GM12891 (cell line): ENCODE measurements at places on chromosomes 11 and 22.
A peak's percentile ranks its signal among the peaks of the same experiment; 100 is the strongest.

DNA sequence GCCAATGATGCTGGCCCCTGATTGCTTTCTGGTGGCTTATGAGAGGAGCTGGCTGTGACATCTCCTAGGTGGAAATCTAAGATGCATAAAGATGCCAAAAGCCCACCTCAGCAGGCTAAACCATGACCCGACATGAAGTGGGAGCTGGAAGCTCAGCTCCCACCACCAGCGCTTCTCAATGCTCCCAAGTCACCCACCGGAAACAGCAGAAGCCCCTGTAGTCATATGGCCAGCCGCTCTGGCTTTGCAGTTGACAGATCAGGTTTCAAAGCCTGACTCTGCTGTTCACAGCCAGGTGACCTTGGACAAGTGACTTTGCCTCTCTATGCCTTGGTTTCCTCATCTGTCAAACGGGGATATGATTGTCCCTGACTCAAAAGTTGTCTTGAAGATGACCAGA, 29.1 kb upstream of the ANO1 start:
- DNase-seq, result no peak

GRCh38 chr11:86138958-86139357, 70.1 kb upstream of the PICALM start:
- peak; percentile 26 for DNase-seq

DNA sequence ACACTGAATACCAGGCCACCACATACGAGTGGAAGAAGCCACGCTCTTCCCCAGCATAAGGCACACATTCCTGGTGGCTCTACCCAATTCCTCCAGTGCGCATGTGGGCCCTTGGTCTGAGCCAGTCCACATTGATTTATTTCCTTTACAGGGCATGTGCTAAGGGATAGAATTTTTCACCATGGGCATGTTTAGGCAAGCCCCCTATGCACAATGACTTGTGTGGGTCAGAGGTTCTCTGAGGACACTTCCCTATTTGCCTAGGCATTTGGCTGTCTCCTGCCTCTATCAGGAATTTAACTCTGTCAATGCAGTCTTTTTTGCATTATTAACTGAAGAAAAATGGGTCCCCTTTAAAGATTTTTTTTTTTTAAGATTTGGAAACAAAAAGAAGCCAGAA, 718.1 kb downstream of the NTM start:
- no peak for DNase-seq

GRCh38 chr11:59754859-59755700, at the start of gene STX3:
STX3 (plus strand) TSS chr11:59755376; CDS start chr11:59755606, 230 bp downstream.
- peak; percentile 68 for DNase-seq

DNA sequence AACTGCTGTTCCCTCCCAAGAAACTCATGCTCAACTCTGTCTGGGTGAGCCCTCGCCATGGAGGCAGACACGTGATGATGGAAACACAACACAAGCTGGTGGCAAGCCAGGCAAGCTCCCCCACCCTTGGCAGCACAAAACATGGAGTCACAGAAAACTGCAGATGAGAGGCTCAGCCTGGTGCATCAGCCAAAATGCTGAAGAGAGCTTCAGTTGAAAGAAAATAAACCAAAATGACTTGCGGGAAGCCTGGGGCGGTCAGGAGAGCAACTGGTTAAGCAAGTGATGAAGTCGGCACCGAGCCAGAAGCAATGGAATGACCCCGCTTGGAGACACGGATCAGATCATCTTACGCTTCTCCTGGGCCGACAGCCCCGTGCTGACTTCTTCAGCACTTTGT, 68.3 kb downstream of the C11orf58 start:
- no peak for DNase-seq

DNA sequence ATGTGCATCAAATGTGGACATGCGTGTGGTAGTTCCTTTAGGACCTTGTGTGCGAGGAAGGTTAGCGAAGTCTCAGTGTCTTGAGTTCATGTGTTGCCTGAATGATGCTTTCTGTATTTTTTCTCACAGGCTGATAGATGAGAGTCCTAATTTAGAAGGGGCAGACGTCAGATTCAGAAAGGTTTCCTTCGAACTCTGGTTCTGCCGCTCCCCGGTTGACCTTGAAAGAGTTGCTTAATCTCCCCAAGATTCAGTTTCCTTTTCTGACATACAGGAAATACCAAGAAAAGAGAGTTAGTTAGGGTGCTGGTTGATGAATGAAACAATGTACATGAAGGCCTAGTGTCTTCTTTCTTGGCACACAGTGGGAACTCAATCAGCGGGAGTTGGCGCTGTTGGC, 35.9 kb upstream of the TTC12 start:
- no peak for DNase-seq

DNA sequence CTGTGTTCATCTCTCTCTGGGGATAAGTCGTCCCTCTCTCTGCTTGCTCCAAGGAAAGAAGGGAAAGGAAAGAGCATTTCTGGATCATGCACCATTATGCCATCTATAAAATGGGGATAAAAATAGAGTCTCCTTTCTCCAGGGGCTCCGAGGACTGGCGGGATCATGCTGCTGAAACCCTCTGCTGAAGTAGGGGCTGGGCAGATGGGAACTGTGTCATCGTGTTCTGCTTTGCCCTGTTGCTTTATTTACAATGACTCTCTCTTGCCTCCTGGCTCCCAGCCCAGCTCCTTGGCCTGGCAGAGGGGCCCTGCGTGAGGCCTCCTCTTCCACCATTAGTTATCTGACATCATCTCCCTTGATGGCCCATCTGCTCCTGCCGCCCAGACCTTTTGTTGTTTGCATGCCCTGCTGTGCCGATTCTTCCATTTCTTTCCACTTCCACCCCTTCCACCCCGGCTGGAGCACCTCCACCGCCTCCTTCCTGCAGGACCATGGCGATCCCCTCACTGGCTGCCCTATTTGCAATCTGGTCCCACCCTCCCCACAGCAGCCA, 200.9 kb downstream of the MYO18B start:
- no peak for DNase-seq

GRCh38 chr11:74276581-74276980, 34.9 kb downstream of the P4HA3 start:
- no peak for DNase-seq

GRCh38 chr11:94597896-94598295, 30.7 kb downstream of the PIWIL4 start:
- DNase-seq, result no peak

GRCh38 chr11:5364214-5364613, 12.9 kb downstream of the OR51B6 start:
- DNase-seq, result no peak

GRCh38 chr11:76327202-76327601, 53.7 kb downstream of the THAP12 start:
- no peak for DNase-seq

GRCh38 chr22:31477329-31477728, 12.3 kb downstream of the EIF4ENIF1 start:
- peak; percentile 30 for DNase-seq

GRCh38 chr11:6635082-6635932, 16.1 kb upstream of the TPP1 start:
- DNase-seq, result no peak

GRCh38 chr11:105372206-105372605, 232.6 kb upstream of the CARD18 start:
- DNase-seq, result no peak

DNA sequence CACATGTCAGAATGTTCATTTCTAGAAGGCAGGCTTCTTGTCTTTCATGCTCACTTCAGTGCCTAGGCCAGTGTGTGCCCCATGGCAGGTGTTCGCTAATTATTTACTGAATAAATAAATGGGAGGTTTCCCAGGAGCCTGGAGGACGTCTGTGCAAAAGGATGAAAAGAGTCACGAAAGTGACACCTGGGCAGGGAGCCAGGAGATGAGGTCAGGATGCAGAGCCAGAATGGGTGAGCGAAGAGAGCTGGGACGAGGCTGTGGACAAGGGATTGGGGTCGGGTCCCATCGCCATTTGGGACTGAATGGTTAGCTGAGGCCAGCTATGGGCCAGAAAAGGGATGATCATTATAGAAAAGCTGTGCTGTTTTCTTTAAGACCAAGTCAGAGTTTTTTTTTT, 560.4 kb downstream of the TBC1D22A start:
- no peak for DNase-seq

GRCh38 chr22:43570531-43571165, 158.8 kb downstream of the MPPED1 start:
- no peak for DNase-seq

DNA sequence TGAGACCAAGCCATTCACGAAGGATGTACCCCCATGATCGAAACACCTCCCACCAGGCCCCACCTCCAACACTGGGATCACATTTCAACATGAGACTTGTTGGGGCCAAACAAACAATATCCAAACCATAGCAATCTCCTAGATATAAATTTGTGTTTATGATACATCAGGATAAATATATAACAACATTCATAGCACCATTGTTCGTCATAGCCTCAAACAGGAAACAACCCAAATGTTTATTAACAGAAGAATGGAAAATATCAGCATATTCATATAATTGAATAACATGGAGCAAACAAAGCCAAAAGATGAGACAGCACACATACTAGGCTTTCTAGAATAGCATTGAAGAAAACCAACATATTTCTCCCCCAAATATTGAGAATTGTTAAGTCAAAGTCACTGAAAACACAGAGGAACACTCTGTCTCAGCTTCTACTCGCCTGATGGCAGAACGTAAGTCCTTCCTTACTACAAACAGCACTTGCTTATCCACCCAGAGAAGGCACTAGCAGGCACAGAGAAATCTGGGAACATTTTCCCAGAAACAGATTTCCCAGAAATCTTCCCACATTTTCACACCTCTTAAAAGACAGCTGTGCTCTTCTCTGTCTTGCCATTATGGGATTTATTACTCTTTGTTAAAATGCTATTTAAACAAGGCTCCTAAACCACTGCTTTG, 8.1 kb upstream of the GDPD4 start:
- DNase-seq, result no peak

- DNase-seq, result no peak
Measured at GRCh38 chr11:10572533-10572932, 4.1 kb upstream of the LYVE1 start.

DNA sequence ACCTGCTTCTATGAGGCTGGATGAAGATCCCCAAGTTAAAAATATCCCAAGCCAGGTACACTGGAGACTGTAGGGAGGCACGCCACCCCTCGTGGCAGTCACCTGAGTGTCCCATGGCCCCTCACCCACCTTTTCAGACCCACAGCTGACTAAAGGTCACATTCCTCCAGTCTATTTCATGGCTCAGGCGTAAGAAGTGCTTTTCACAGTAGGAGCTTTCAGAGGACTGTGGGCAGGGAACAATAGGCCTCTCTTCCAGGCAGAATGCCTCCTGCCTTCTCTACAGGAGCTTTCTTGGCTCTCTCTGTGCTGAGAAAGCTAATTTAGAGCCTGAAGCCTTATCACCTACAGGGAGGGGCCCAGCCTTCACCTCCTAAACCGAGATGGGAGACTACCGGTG, 73.8 kb downstream of the C11orf58 start:
- DNase-seq, result no peak

DNA sequence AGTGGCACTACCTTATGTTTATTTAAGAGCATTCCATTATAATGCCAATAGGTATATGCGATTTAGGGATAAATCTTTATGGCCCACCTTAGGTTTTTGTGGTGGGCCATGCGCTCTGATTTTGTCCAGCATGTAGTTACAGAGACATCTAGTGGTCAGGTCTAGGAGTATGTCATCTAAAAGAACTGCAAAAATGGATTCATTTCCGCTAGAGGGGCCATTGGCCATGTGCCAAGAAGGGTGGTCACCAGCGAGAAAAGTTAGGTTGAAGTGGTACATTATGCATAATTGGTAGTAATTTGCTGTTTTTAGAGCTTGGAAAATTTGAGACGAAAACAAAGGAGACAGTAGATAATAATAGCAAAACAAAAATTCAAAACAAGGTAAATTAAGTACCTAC, 27.7 kb downstream of the LRRC4C start:
- DNase-seq, result no peak

GRCh38 chr11:78380615-78381051, 37.0 kb downstream of the GAB2 start:
- no peak for DNase-seq

- DNase-seq, result no peak
Measured at GRCh38 chr22:36329254-36330078, 58.3 kb downstream of the MYH9 start.
